ENCODE measurements at places on chromosomes 16 and 17. TPM values are rescaled to one million over a fixed set of nuclear protein-coding genes. Genes with fewer than 3 reads are reported as not detected.

GRCh38 chr16:63617990-63618763, 1503.7 kb downstream of the CDH11 start:
- ATAC-seq = no peak

- no peak for ATAC-seq
Observed at GRCh38 chr17:37300683-37301082, 75.1 kb upstream of the C17orf78 start.

- ATAC-seq = no peak
Observed at GRCh38 chr16:23288726-23289512, 13.2 kb upstream of the SCNN1B start.

DNA sequence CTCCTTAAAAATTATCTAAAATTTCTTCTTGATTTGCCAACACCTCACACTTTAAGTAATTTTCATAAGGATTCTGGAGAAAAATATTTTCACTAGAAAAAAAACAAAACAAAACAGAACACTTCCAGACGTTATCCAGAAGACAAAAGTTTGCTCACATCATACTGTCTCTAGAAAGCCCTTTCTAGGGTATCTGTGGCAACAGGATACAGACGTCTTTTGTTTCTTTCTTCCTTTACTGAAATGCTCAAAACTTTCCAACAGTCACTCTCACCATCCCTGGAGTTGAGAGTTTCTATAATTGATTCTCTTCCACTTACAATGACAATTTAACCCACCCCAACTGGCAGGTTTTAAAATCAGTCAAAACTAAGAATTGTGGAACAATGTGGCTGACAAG, 2.6 kb downstream of the ZC3H7A start:
- ATAC-seq = no peak

GRCh38 chr17:57966875-57967274, 11.7 kb upstream of the CUEDC1 start:
- no peak for ATAC-seq

DNA sequence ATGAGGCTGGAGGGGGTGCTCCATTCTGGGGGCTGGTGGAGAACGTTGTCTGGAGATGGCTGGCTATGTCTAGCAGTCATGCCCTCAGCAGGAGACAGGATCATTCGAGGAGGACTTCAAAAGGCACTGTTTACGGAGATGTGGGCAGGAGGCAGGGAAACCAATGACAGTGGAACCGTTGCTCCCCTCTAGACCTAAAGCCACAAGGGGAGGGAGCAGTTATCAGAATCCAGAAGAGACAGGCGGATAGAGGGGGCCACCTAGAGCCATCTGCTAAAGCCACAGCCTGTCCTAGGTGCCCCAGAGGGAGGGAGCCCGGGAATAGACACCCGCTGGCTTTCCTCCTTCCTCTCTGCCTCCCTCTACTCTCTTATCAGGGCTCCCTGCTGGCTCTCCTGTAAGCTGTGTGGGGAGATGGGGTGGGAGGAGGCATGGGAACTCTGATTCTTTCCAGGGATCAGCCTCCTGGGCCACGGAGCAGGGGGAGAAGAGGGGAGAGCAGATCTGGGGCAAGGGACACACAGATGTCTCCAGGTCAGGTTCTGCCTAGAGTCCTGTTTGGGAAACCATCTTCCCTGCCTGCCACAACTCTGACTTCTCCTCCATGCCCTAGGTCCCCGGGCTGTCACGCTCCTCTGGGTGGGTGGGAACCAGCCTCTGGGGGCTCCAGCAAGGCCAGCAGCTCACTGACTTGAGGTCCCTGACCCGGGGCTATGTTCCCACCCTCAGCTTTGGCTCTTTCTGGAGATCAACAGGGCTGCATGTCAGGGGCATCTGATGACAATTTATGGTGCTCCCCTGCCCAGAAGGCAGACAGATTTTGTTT, 42.3 kb downstream of the IRX3 start:
- ATAC-seq = no peak

GRCh38 chr16:1007284-1007850, 25.8 kb downstream of the SOX8 start:
- no peak for ATAC-seq

DNA sequence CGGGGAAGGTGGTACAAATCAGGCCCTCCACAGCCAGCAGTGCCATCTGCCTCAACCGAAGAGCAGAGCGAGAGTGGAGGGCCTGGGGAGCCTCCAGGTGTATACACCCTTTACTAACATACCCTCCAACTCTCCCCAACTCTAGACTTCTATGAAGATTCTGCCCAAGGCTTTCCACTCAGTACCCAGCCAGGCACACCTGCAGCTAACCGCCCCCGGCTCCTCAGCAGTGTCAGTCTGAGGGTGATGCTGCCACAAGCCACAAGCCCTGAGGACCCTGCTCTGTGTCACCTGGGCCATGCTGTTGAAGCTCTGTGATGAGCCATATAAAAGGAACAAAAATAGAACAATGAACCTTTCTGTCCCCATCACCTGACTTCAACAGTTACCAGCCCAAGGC, 3.8 kb downstream of the CENPV start:
- no peak for ATAC-seq

TBC1D3H gene
- not detected for total RNA-seq

CD300H gene
- total RNA-seq = not detected

All from gastroesophageal sphincter (tissue), 4 donors.